Activated T-cell treated with anti-CD3 and anti-CD28 coated beads for 4 hours (primary cell): ENCODE measurements at places on chromosomes 4 and X.
A peak's percentile ranks its signal among the peaks of the same experiment; 100 is the strongest.

DNA sequence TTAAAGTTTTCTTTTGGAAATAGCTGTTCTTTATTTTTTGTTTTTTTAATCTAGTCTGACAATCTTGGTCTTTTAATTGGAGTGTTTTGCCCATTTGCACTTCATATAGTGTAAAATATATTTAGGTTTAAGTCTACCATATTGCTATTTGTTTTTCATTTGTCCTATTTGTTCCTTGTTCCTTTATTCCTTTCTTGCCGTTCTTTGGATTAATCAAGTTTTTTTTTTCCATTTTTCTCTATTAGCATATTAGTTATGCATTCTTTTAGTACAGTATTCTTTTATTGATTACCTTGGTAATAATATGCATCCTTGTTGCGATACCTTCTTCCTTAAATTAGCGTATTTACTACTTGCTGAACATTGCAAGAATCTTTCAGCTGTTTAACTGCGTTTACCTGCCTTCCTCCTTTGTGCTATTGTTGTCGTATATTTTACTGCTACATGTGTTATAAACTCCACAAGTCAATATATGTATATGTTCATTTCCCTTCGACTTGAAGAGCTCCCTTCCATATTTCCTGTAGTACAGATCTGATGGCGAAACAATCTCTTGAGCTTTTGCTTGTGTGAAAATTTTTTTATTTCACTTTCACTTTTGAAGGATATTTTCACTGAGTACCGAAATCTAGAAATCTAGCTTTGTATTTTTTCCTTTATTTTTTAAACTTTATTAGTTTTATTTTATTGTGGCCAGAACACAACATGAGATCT lies 23.9 kb upstream of the RNF212 start:
- no peak for DNase-seq

DNA sequence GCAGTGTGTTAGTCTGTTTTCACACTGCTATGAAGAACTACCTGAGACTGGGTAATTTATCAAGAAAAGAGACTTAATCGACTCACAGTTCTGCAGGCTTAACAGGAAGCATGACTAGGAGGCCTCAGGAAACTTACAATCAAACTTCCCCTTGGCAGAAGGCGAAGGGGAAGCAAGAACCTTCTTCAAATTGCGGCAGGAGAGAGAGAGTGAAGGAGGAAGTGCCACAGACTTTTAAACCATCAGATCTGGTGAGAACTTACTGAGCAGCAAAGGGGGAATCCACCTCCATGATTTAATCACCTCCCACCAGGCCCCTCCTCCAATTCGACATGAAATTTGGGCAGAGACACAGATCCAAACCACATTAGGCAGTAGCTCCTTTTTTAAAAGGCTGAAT lies 59.2 kb upstream of the LEF1 start:
- no peak for DNase-seq

DNA sequence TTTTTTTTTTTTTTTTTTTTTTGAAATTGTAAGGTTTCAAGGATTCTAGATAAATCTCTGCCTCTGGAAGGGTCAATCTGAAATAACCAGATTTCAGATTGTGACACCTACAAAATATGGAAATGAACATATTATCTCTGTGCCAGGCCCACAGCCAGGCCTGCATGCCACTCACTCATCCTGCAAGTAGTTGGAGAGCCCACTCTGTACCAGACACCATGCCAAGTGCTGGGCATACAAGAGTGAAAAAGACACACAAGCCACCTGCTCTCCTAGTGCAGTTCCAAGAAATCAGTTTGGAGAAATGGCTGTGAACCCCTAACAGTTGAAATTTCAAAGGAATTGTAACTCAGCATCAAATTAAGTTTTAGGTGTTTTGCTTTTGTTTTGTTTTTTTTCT lies 145.9 kb upstream of the NOCT start:
- no peak for DNase-seq

GRCh38 chrX:130799393-130799792 lies 103.6 kb downstream of the ENOX2 start:
- DNase-seq, result no peak

DNA sequence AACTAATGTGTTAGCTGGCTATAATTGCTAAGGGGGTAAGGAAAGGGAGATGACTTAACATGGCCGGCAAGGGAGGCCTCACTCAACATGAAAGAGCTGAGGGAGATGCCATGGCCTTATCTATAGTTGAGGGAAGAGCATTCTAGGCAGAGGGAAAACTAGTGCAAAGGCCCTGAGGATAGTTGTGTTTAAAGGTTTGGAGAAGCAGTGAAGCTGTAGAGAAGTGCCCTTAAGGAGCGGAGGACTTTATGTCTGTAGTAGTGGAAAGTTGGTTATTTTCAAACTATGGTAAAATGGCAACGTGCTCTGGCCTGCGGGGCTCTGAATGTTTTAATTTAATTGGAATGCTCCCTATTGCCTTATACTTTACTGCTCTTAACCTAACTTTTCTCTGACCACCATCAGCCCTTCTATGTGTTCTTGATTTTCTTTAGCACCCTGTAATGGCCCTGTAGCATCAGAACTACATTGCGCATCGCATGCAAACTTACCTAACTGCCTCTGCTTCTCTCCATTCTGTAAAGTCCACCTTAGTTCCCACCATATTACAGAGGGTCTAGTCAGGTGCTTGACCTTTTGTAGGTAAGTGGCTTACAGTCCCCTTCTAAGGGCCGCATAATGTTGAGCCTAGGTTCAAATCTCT lies 35.8 kb downstream of the ERVMER34-1 start:
- DNase-seq, result no peak

DNA sequence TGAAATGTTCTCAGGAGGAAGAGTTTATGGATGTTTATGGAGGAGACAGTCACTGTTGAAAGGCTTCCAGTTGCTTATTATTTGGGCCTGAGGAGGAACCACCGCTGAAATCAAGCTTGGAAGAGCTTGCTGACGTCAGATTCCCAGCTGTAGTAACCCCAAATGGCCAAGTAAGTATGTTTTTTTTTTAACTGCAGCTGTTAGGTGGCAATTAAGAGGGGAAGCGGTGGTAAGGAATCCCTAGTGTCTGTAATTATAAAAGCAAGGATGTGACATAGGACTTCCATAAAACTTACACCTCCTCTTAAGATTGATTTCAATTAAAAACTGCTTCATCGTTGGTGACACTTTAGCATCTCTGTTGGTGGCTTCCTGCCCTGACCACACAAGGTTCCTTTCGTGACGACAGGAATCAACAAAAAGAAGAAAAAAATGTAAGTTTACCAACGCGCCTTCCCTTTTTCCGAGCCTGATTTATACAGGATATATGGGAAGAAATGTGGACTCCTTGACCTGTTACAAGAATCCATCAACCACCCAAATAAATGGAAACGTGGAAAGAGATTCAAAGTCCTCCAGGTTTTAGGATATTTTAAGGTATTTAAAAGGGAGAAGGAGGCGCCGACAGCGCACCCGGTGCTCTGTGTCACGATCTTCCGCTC lies 884 bp downstream of the RELL1 start:
- no peak for DNase-seq

DNA sequence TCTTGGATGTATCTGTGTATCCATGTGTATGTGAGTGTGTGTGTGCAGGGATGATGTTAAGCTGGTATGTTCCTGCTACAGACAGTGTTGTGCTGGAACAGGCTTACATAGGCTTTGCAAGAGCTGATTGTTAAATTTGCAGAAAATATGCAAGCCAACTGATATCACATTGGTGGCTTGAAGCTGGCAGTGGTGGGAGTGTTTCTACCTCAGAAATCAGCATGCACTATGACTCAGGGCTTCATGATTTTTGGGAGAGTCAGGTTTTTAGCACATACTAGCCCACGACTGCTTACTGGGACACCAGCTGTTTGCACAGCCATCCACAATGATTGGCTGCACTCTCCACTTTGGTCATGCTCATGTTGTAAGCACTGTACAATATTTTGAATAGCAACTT lies 261.8 kb downstream of the DHX15 start:
- DNase-seq, result no peak

DNA sequence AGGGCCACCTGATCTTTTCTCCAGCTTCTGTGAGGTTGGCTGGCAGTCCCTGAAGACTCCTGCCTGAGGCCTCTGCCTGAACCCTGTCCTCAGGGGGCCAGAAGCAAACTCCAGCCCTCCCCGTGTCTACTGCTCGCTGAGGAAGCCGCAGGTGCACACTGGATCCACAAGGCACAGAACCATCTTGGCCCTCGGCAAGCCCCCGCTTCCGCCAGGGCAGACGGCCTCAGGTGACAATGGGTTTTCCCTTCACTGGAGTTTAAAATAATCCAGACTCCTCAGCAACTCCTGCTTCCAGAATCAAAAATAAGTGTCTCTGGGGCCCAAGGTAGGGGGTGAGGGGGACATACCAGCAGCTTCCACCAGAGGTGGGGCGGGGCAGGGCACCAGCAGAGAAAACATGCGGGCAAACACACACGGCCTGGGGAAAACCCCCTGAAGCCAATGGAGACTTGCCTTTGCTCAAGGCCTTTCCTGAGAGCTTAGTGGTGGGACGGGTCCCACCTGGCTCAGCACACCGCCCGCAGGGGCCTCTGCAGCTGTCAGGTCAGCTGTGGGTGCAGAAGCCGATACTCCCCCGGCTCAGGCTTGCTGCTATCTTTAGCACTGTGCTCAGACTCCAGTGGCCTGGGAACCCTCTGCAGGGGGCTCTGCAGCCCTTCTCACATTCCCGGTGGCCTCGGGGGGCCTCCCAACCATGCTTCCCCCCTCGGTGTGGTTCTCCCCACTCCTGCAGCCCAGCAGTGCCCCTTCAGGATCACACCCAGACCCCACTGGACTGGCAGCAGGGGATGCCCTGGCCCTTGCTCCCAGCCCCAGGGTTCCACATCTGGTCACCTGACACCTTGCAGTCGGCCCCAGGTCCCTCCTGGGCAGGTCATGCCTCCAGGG lies 1.9 kb downstream of the MYL5 start:
- DNase-seq, result no peak

- no peak for DNase-seq
Measured at GRCh38 chr4:138555584-138555983, 313.4 kb upstream of the SLC7A11 start.

DNA sequence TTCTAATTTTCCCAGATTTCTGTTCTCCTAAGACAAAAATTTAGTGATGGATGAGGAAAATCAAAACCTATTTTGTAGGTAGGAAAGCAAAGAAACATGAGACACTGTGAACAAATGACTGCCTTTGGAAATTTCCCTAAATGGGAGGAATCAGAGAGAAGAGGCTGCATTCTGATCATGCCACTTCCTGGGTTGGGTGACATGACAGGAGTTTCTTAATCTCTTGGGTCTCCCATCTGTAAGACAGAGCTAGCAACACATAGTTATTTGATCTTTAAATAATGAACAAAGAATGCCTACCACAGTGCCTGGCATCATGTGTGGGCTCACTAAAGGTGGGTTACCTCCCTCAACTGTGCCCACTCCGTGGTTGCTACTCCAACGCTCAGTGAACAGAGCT lies 57.1 kb downstream of the CCDC149 start:
- no peak for DNase-seq

DNA sequence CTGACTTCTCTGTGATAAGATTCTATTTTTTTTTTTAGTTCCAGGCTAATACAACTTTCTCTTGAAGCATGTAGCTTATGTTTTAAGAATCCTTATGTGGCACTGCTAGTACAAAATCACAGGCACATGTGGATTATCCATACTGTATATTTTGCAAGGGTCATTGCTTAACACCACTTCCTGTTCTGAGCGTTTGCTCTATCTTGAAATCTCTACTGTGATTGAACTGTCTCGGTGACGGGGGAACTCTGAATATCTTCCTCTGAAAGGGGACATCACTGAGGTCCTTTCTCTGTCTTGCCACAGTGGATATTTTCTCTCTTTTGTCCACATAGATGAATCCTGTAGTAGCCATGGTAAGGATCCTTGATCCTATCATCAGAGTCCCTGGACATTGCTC lies 2.1 kb upstream of the WFS1 start:
- no peak for DNase-seq

DNA sequence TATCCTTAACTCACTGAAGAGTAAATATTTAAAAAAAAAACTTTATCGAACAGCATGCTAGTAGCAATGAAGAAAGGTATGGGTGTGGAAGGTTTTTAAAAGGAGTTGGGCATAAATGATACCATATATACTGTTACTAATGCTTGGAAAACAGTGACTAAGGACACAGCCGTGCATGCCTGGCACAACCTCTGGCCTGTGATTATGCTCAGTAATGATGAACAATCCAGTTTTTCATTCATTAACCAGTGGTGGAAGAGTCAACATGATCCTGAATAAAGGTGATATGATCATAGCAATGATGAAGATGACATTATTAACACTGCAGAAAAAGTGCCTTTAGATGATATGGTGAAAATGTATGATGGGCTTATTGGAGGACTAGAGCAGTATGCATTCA lies 43.9 kb upstream of the GPR50 start:
- no peak for DNase-seq

- peak; percentile 2 for DNase-seq
Measured at GRCh38 chr4:169810325-169811323, 52.9 kb upstream of the HPF1 start.

- DNase-seq, result no peak
Measured at GRCh38 chr4:183637461-183637860, 21.5 kb downstream of the RWDD4 start.

DNA sequence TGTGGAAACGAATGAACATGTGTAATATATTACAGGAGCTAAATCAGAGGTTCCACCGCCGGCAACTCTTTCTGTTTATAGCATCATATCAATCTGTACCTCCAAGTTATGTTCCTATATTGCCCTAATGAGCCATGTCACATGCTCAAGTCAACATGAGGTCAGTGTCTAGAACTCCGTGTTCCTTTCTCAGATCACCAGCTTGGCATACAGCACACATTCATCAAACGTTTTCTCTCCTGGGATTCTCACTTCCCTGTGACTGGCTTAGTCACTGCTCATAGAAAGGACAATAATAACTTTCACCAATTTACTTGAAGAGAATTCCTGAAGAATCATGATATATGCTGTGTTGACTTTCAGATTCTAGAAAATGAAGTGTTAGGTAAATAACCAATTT lies 532.0 kb upstream of the SPANXN1 start:
- no peak for DNase-seq

DNA sequence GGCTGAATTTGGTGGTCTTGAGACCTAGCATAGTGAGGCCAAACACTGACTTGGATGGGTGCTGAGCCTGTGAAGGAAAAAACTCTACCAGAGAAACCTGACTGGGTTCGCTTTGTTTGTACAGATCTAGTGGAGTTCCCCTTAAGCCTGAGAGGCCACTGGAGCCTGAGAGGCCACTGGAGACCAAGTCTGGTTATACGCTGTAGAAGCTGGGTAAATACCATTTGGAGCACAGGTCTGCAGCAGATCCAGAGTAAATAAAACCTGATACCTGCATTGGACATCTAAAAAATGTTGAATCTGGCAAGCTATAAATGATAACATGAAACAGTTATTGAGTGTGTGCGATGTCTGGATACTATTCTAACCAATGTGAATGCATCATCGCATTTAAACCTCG lies 104.3 kb upstream of the IGSF1 start:
- DNase-seq, result no peak

DNA sequence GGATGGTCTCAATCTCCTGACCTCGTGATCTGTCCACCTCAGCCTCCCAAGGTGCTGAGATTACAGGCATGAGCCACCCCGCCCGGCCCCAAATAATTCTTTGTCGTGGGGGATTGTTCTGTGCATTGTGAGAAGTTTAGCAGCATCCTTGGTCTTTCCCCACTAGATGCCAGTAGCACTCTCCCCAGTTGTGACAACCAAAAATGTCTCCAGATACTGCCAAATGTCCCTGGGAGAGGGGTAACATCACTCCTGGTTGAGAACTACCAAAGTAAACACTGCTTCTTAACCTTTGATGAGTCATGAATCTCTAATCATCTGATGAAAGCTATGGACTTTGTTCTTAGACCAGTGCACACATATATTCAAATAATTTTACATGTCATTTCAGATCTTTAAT lies 90.7 kb upstream of the BRS3 start:
- no peak for DNase-seq
